ENCODE measurements at places on chromosomes 11 and 22. TPM values are rescaled to one million over a fixed set of nuclear protein-coding genes. Genes with fewer than 3 reads are reported as not detected.

- no peaks in the 10 kb centered on the region for H3K27me3 ChIP-seq
- H3K27ac ChIP-seq, result no peak overlapping the region
- no peak for DNase-seq
- H3K4me1 ChIP-seq, result no peaks in the 10 kb centered on the region
- no peaks in the 10 kb centered on the region for H3K36me3 ChIP-seq
- no peak overlapping the region for H3K4me3 ChIP-seq
Measured at GRCh38 chr22:35393116-35394010, 6.6 kb upstream of the MCM5 start.

The OR10D3 gene
- total RNA-seq, result not detected

GRCh38 chr22:41178425-41178975 is 26.6 kb upstream of the L3MBTL2 start:
- H3K27ac ChIP-seq, result no peak overlapping the region
- H3K36me3 ChIP-seq, result peaks cover 49% of the 10 kb centered on the region
- peaks cover 8% of the 10 kb centered on the region for H3K4me1 ChIP-seq
- H3K4me3 ChIP-seq, result no peak overlapping the region
- no peaks in the 10 kb centered on the region for H3K27me3 ChIP-seq

The F2 gene
- total RNA-seq, result not detected

DNA sequence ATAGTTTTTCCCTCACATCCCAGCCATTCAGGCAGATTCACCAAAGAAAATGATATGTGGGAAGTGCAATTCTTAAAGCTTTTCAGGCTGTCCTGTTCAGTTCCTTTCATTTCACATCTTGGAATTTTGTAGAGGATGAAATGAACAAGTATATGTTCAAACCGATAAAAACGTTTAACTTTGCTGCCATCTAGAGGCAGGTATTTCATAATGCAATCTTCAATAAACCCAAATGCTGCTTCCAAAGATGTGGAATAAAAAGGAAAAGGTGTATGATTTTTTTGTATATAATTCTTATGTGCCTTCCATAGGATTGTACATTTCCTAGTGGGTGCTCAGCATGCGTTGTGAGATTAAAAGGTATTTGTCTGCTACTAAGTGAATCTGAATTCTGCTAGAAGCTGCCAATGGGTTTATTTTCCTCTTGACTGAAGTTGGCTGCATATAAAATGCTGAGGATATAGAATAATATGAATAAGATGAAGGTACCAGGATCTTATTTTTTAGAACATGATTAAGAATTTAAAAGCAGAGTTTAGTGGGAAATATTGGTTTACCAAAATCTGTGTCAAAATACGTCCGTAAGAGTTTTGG is 199.3 kb downstream of the PGR start:
- no peak for DNase-seq
- H3K4me3 ChIP-seq, result no peak overlapping the region
- H3K27me3 ChIP-seq, result no peaks in the 10 kb centered on the region

GRCh38 chr11:88174709-88175568 is at the start of gene RAB38:
Gene RAB38, minus strand, starts transcription at chr11:88175443. Its CDS starts 59 bp downstream, at chr11:88175384.
- peaks cover 13% of the 10 kb centered on the region for H3K27me3 ChIP-seq
- H3K4me1 ChIP-seq, result peaks cover 42% of the 10 kb centered on the region
- no peaks in the 10 kb centered on the region for H3K36me3 ChIP-seq
- no peak within 1 kb of the TSS for H3K27ac ChIP-seq
- peak within 1 kb of the TSS; percentile 67 for H3K4me3 ChIP-seq

The TNNT3 gene
- total RNA-seq, result 9.7 TPM

The CPT1A gene
- 50.2 TPM for total RNA-seq

The MFRP gene
- total RNA-seq, result not detected

GRCh38 chr11:18005376-18006129 is 7.3 kb downstream of the SERGEF start:
- H3K27me3 ChIP-seq, result no peaks in the 10 kb centered on the region
- H3K27ac ChIP-seq, result no peak overlapping the region
- no peak for DNase-seq
- peaks cover under 1% of the 10 kb centered on the region for H3K4me1 ChIP-seq

The CRYBA4 gene
- not detected for total RNA-seq

DNA sequence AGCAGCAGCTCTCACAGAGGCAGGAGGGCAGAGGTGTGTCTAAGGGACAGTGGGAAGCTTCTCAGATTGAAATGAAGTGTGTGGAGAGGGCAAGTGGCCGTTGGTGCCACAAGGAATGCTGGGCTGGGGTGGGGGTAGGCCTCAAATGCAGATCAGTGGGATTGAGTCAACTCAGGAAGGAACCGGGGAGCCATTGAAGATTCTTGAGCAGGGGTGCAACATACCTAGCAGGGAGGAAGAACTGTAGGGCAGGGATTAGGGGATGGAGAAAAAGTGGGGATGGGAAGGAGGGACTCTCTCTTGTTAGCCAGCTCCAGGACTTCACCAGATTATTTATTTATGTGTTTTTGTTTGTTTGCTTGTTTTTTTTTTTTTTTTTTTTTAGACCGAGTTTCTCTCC is 2.9 kb upstream of the SEC14L2 start:
- no peak overlapping the region for H3K27ac ChIP-seq
- peaks cover 52% of the 10 kb centered on the region for H3K4me1 ChIP-seq
- H3K36me3 ChIP-seq, result no peaks in the 10 kb centered on the region
- no peak overlapping the region for H3K4me3 ChIP-seq
- H3K27me3 ChIP-seq, result peaks cover 6% of the 10 kb centered on the region

DNA sequence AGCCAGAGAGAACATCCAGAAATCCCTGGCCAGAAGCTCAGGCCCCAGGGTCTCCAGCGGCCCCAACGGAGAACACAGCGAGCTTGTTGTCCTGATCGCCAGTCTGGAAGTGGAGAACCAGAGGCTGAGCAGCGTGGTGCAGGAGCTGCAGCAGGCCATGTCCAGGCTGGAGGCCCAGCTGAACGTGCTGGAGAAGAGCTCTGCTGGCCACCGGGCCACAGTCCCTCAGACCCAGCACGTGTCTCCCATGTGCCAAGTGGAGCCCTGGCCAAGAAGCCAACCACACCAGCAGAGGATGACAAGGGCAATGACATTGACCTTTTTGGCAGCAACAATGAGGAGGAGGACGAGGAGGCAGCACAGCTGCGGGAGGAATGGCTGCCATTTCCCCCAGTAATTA is 20.6 kb upstream of the SCGB1D1 start:
- no peaks in the 10 kb centered on the region for H3K36me3 ChIP-seq
- no peak for DNase-seq
- no peak overlapping the region for H3K27ac ChIP-seq

DNA sequence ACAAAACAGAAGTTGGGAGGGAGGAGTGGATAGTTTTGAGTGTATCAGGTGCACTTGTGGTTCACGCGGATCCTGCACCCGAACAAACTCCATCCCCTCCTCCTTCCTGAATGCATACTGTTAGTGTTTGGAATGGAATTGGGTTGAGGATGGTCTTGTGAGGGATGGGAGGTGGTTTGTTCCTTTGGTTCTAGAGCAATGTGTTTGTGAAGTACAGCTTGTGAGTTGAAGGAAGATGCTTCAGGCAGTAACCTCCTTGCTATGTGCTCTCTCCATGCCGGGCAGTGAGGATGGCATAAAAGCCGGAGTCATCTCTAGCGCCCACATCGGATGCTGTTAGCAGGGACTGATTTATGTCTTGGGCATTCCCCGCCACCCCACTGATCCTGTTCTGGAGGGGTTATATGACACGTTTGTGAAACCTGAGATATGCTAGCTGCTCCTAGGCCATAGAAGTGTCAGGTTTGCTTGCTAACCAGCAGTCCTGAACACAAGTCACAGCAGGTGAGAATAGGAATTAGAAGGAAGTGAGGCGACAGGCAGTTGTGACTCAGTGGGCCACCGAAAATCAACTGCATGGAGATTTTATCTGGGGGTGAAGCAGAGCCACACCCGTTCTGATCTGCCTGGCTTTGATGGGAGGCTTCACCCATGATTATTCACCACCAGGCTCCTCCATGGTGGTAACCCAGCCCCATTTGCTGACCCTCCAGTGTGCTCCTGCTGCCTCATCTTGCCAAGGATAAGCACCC is 2.2 kb downstream of the BCR start:
- peaks cover 2% of the 10 kb centered on the region for H3K27me3 ChIP-seq
- peak overlapping the region; percentile 73 for H3K27ac ChIP-seq
- H3K4me3 ChIP-seq, result peak overlapping the region; percentile 83
- H3K4me1 ChIP-seq, result peaks cover 69% of the 10 kb centered on the region
- peak; percentile 56 for DNase-seq
